Activated CD4-positive, alpha-beta T cell treated with anti-CD3 and anti-CD28 coated beads, Interleukin-2, amount 10 ng/mL, durations not matched to agents 24 days and 14 days (primary cell): ENCODE measurements at places on chromosomes 1 and 21. TPM values are rescaled to one million over a fixed set of nuclear protein-coding genes. Genes with fewer than 3 reads are reported as not detected.

KLF17 gene
- total RNA-seq, result not detected in 2 replicates

OLIG1 gene
- not detected in 2 replicates for total RNA-seq

GRIK3 gene
- not detected in 2 replicates for total RNA-seq

CACNA1S gene
- not detected in 2 replicates for total RNA-seq

TMEM82 gene
- not detected in 2 replicates for total RNA-seq

AHCTF1 gene
- total RNA-seq, result 47.9 and 56.5 TPM in 2 replicates

LPAR3 gene
- total RNA-seq, result 0.19 and 0.21 TPM in 2 replicates
